ENCODE measurements at places on chromosomes 12 and 14. TPM values are rescaled to one million over a fixed set of nuclear protein-coding genes. Genes with fewer than 3 reads are reported as not detected.

Gene TAS2R30
- total RNA-seq = 0.67 TPM

Gene GYS2
- not detected for total RNA-seq

Gene IFNG-AS1
- total RNA-seq = not detected

Gene FGD6
- total RNA-seq = 22.7 TPM

Gene GZMB
- 1.3 TPM for total RNA-seq

Gene FBLN5
- 70.5 TPM for total RNA-seq

GRCh38 chr12:52439845-52440244, 5.7 kb upstream of the KRT75 start:
- DNase-seq = no peak

- no peak for DNase-seq
These were observed 208.0 kb downstream of the SLC41A2 start for GRCh38 chr12:104750061-104750460.

GRCh38 chr14:92897922-92898565, 24.9 kb upstream of the CHGA start:
- no peak for DNase-seq

DNA sequence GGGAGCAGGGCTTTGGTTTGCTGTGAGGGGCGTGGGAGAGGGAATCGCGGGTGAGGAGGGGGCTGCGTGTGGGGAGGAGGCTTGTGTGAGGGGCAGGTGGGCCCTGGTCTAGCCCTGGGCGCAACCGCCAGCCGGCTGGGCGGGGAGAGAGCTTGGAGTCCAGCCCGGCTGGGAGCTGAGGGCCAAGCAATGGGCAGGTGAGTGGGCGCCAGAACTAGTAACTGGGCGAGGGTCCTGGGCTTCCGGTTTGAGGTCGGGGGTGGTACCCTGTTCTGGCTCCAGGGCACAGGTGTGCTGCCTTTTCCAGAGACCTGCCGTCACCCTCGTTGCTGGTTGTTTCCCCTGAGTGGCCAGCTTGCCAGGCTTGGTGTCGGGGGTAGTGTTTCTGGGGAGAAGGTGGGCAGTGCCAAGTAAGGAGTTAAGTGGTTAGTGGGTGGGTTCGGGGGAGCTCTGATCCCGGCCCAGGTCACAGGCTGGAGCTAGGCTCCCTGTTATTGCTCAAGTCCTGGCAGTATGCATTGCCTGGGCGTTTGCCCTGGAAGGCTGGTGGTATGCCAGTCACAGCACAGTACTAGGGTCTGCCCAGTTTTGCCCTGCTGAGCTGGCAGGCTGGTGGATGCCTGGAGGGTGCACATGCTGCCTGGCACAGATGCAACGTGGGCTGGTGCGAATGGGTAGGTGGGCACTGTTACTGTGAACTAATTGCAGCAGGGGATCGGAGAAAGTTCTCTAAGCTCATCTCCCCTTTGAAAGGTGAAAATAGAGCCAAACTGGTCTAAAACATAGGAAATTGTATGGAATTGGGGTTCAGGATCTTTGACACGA, 683 bp downstream of the CIPC start:
- peak; percentile 86 for DNase-seq

DNA sequence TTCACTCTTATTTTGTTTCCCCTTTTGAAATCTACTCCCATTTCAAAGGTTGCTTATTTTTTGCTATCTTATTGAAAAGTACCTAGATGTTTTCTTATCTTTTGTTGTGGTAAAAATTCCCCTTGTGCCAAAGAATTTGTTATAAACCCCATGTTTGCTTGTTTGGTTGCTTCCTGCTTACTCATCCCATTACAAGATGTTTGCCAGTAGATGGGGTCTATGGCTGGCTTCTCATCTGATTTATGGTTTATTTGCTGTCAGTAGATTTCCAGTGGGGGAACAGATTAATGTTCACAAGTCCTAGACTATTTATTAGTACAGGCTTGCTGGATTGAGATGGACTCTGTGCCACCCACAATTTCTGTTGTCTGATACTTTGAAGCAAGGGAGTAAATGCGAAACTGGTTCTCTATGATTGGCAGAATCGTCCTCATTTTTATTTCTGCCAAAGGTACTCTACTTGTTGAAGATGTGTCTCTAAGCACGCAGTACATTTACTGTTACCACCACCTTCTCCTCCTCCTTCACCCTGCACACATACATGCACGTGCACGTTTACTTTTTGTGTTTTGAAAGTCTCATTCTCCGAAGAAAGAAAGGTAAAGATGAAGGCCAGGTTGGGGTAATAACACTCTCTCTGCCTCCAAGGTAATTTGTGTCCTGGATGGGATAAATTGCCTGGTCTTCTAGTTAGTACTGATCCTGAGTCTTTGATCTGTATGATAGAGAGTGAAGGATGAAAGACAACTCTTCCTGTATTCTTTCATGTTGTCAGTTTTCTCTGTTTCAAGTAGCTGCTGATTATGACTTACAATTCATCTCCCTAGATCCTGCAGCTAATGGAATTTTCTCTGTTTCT, 117.2 kb upstream of the ATP2B1 start:
- no peak for DNase-seq

DNA sequence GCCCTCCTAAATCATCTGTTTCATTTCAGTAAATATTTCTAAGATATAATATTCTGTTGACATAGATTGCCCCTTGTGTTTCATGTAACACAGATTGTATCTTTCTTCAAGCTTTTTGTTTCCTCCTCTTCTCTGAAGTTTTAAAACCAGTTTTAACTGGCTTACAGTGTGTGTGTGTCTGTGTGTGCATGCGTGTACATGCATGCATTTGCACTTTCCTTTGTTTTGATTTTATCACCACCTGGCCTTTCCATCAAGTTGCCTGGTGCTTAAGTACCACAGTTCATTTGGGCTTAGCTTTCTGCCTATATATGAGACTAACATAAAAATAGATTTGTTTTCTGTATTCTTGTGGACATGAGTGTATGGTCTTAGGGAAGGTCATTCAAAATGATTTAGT, 31.9 kb downstream of the ETNK1 start:
- DNase-seq = no peak

DNA sequence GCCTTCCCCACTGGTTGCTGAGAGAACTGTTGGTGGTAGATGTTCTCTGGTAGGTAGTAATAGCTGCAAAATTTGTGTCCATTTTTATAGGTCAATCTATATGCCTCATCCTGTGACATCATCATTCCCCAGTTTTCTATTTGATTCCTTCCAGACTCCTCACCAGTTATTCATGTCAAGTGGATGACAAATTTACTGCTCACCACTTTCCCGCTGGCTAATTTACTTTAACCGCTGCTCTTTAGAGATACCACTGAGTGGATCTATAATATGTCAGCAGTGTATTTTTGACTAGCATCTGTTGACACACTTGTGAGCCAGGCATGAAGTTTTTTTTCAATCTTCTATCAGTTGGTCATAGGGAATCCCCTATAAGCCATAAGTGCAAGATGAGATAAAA, 24.6 kb downstream of the GPR65 start:
- DNase-seq = no peak

GRCh38 chr12:124777399-124778372, 86.0 kb downstream of the SCARB1 start:
- no peak for DNase-seq

DNA sequence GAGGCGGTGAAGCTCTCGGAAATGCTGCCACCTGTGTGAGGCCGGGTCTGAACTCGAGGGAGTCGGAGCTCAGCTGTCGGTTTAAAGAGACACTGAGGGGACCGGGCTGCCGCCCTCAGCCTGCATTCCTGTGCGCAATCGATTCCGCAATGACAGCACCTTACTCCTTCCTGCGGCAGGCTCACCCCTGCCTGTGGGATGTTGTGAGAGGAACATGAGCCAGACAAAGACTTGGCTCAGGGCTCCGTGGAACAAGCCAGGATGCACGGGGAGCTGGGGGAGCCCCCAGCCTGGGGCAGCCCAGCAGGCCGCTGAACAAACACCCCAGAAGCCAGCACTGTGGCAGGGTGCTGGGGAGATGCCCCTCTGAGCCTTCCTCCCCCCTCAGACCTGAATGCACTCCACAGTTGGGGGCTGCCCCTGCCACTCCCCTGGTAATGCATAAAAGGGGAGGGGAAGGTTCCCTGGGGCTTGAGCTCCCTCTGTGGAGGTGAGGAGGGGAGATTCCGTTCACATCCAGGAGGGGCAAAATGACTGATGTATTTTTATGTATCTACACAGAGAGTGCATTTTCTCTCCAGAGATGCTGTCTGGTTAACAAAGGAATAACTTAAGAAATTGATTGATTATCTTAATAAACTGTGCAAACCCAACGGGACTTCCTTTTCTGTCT, 20.6 kb downstream of the RFLNA start:
- no peak for DNase-seq

- no peak for DNase-seq
These were observed 234.3 kb downstream of the EFCAB11 start for GRCh38 chr14:89720076-89720687.

DNA sequence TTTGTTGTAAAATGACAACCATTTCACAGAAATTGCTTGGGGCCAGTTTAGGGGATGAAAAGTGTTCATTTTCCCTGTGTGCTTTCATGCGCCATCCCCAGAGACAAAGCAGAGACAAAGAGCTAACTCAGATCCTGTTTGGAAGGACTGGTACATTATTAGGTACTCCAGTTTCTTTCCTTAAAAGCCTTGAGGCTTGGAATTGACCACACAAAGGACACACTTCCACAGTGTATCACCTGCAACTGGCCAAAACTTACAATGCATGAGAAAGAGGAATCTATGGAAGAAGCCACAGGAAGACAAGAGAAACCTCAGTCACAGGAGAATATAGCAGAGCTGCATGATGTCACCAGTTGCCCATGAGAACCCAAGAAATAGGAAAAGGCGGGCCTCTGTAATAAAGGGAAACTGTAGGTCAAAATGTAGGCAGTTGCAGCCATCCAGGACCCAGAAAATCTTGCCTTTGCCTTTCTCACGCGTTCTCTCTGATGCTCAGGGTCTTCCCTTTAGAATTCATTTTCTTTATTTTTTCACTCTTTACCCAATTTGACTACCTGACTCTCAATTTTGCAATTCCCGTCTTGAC, 339.0 kb downstream of the RMST start:
- no peak for DNase-seq

DNA sequence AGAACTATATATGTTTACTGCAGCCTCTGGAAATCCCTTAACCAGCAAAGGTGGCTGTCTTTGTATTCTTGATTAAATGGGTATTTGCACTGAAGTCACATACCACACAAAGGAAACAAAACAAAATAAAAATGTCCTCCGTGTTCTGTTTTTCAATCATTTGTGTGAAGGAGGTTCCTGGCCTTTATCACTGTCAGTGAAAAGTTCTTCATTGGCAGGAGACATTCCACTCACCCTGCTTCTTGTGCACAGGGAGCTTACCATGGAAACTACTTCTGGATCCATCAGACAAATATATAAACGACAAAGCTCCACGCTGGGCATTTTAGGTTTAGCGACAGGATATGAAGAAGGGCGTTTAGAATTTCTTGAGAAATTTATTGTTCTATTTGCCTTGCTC, 5.7 kb upstream of the NKX2-8 start:
- no peak for DNase-seq

- DNase-seq = no peak
These were observed 9.6 kb downstream of the CRADD start for GRCh38 chr12:93686572-93687356.

DNA sequence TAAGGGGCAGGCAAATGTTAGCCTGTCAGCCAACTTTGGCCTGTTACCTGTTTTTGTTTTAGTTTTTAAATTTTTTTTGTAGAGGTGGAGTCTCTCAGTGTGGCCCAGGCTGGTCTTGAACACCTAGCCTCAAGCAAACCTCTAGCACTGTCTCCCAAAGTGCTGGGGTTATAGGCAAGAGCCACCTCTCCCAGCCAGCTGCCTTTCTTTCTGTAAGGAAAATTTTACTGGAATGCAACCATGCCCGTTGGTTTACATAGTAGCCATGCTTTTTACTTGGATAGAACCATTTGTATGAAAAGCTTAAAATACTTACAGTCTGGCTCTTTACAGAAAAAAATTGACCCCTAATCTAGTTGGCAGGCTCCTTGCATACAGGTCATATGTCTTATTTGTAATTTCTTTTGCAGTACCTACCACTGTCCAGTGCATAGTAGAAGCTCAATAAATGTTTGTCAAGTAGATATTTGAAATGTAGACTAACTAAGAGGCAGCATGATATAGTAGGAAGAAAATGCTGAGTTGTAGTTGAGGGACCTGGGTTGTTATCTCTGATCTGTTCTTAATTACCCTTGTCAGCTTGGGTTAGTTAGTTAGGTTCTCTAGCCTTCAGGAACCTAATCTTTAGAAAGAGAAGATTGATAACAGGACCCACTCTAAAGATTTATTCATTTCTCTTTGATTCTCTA, 4.7 kb downstream of the MDM2 start:
- DNase-seq = no peak

DNA sequence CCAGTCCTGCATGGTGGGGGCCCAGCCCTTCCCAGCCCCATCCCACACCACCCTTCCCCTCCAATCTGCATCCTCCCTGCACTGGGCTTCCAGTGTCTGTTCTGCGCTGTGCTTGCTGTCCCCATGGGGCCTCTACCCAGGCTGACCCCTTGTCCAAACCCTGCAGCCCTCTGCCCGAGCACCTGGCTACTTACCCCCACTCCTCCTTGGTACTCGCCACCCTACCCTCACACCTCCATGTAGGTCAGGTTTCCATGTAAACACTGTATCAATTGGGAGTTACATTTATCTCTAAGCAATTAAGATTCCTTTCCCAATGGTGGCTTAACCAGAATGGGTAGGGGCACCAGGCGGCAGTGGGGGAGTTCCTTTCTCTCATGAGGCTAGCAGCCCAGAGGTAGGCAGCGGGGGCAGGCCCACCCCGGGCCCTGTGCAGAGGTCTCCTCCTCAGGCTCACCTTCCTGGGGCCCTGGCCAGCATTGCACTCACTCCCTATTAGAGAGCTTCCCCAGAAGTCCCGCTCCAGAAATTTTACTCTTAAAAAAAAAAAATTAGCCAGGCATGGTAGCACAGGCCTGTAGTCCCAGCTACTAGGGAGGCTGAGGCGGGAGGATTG, 76.6 kb upstream of the CCND2 start:
- DNase-seq = no peak

GRCh38 chr14:68576496-68577244, 216.2 kb downstream of the ZFP36L1 start:
- no peak for DNase-seq

- DNase-seq = no peak
These were observed 52.3 kb downstream of the IRAK3 start for GRCh38 chr12:66241061-66242043.

GRCh38 chr14:80055226-80055625, 156.1 kb downstream of the DIO2 start:
- no peak for DNase-seq

DNA sequence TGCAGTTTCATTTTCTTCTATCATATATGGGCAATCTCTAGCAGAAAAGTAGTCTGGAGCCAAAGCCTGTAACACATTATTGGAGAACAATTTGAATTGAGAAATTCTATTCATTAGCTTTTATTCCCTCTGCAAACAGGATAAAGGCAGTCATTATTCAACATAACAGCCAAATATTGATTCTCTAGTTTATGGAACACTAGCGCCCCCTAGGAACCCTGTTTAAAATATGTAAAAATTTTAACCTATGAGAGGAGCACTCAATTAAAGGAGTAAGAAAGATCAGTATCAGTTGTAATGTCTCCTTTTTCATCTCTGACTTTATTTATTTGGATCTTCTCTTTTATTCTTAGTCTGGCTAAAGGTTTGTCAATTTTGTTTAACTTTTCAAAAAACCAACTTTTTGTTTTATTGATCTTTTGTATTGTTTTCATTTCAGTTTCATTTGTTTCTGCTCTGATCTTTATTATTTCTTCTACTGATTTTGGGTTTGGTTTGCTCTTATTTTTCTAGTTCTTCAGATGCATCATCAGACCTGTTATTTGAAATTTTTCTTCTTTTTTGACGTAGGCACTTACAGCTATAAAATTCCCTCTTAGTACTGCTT, 4.8 kb upstream of the LMNTD1 start:
- no peak for DNase-seq

- no peak for DNase-seq
These were observed 124.2 kb downstream of the DENND5B start for GRCh38 chr12:31466768-31467167.

GRCh38 chr12:72018036-72018435, 79.4 kb downstream of the TPH2 start:
- DNase-seq = no peak

Data from Right ventricle myocardium superior (tissue), 1 donor.